NCI-H1417 treated with DMSO at 0.1 percent for 48 hours (cell line): ENCODE measurements at places on chromosomes 16 and 17.

- DNase-seq, result no peak
Measured at GRCh38 chr17:17305281-17305801, 2.2 kb downstream of the NT5M start.

DNA sequence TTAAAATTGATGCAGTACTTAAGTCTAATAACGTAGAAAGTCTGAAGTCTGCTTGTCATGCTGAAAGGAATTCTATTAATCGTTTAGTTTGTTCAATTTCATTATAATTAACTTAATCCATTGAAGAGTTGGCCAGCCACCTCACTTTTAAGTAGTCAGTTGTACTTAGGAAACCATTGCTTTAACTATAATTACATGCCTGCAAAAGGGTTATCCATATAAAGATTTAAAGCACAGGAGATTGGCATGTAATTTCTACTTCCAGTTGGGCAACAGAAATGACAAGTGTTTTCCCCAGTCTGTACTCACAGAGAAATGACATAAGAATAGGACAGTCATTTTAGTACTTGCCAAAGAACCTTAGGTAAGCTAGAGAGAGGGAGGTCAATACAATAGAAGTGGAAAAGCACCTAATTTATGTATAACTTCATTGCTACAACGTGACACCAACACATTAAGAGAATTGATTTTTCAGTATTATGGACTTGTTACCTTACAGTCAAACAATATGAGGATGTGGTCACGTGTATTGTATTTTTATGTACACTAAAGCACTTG, 3.7 kb upstream of the USP32 start:
- DNase-seq, result no peak

- no peak for DNase-seq
Measured at GRCh38 chr16:82187829-82188228, 17.8 kb upstream of the MPHOSPH6 start.

DNA sequence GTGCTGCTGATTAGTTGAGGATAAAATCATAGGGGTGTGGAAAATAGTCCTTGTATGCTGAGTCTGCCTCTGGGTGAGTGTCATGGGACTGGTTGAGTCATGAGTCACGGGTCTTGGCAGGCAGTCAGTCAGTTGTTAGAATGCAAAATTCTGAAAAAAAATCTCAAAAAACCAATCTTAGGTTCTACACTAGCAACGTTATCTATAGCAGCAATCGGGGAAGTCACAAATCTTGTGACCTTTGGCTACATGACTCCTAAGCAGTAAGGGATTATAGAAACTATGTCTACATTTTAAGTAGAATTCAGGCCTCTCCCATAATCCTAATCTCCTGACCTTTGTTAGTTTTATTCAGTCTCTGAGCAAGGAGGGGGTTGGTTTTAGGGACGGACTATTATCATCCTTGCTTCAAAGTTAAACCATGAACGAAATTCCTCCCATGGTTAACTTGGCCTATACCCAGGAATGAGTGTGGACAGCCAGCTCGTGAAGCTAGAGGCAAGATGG, 18.0 kb upstream of the PMFBP1 start:
- DNase-seq, result no peak

DNA sequence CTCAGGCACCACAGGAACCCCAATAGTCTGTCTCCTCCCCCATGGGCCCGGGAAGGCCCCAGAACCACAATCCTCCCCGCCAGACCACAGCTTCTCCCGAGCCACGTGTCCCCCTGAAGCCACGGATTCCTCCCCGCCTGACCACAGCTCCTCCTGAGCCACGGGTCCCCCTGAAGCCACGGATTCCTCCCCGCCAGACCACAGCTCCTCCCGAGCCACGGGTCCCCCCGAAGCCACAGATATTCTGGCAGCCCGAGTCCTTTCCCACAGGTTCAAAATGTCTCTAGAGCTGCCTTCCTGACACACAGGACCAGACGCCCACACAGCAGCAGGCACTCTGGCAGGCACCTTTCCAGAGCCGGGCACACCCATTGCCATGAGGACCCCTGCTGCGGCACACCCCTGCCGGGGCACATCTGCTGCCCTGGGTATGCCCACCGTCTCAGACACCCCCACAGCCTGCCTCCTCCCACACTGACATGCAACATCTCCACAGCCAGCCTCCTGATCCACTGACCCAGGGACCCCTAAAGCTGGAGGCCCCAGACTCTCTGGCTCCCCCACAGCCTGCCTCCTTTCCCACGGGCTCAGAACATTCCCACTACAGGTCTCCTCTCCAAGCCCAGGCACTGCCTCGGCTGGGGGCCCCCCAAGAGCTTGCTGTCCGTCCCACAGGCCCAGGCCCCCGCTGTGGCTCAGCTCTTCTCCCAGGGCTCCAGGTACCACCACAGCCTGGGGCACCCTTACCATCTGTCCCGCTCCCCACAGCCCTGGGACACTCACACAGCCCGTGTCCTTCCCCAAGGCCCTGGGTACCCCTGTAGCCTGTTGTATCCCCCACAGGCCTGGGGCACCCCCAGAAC, 2.2 kb downstream of the KIAA0753 start:
- no peak for DNase-seq

DNA sequence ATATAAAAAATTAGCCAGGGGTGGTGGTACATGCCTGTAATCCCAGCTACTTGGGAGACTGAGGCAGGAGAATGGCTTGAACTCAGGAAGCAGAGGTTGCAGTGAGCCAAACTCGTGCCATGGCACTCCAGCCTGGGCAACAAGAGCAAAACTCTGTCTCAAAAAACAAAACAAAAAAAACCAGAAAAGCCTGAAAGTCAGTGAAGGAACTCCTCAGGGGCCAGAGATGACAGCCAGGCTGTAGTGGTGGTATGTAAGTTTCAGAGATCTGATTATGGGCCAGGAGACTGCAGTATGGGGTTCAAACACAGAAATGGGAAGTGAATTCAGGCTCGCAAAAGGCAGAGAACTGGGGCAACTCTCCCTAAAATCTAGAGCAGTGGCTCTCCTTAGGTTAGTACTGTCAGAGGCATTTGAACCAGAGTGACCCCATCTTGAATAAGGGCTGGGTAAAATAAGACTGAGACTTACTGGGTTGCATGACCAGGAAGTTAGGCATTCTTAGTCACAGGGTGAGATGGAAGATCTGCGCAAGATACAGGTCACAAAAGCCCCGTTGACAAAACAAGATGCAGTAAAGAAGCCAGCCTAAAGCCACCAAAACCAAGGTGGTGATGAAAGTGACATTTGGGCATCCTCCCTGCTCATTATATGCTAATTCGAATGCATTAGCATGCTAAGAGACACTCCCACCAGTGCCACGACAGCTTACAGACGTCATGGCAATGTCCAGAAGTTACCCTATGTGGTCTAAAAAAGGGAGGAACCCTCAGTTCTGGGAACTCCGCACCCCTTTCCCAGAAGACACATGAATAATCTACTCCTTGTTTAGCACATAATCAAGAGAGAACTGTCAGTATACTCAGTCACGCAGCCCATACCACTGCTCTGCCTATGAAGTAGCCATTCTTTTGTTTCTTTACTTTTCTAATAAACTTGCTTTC, 120.2 kb upstream of the XYLT1 start:
- no peak for DNase-seq

DNA sequence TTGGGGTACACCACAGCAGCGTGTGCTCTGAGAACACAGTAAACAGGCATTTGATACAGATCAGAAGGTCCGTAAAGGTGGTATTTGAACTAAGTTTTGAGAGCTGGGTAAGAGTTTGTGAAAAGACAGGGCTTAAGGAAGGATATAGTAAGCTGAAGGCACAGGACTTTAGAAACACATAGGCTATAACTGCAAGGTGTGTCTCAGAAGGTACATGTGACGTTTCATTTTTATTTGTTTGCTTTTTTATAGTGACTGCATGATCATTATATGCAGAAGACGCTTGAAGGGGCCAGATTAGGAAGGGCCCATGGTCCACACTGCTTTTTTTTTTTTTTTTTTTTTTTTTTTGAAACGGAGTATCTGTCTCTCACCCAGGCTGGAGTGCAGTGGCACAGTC, 644.6 kb downstream of the WWOX start:
- DNase-seq, result no peak

DNA sequence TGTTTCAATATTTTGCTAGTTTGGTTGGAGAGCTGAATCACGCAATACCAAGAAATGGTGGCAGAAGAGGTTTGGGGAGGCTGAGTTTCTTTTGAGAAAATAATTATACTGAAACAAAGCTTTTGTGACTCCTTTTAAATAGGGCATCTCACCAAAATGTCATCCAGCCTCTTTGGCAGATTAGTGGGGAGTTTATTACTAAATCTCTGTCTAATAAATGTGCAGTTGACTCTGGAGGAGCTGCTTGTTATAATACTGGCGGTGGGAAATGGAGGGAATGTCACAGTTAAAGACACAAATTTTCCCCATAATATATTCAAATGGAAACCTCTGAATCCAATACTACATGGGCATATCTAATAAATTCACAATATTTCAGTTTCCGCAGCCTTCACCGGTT, 44.7 kb downstream of the SNX11 start:
- no peak for DNase-seq

DNA sequence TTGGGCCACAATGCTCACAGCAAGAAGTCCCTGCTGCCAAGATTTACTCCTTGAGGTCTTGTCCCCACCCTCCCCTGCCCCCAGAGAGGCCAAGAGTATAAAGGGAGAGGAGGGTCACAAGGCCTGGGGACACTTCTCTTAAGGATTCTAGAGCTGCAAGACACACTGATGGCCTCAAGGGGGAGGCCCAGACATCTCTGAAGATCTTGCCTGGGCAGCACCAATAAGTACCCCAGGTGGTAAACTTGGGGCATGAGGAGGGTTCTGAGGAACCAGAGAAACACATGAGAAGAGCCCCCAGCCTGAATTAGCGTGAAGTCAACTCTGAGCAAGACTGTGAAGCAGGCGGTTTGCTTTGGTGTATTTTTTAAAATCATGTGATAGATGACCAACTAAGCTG, 26.8 kb upstream of the MTMR4 start:
- no peak for DNase-seq

DNA sequence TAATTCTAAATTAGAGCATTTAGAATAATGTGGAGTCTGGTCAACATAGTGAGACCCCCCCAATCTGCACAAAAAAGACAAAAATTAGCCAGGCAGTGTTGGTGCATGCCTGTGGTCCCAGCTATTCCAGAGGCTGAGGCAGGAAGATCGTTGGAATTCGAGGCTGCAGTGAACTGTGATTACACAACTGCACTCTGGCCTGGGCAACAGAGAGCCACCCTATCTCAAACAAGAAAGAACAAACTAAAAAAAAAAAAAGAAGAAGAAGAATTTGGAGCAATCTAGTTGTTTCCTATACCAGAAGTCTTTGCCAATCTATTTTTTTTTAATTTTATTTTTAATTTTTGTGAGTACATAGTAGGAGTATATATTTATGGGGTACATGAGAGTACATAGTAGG, 6.0 kb downstream of the CETP start:
- DNase-seq, result no peak

- no peak for DNase-seq
Measured at GRCh38 chr16:30887927-30888326, 6.0 kb downstream of the BCL7C start.

- no peak for DNase-seq
Measured at GRCh38 chr16:89090669-89091426, 2.8 kb upstream of the ACSF3 start.

DNA sequence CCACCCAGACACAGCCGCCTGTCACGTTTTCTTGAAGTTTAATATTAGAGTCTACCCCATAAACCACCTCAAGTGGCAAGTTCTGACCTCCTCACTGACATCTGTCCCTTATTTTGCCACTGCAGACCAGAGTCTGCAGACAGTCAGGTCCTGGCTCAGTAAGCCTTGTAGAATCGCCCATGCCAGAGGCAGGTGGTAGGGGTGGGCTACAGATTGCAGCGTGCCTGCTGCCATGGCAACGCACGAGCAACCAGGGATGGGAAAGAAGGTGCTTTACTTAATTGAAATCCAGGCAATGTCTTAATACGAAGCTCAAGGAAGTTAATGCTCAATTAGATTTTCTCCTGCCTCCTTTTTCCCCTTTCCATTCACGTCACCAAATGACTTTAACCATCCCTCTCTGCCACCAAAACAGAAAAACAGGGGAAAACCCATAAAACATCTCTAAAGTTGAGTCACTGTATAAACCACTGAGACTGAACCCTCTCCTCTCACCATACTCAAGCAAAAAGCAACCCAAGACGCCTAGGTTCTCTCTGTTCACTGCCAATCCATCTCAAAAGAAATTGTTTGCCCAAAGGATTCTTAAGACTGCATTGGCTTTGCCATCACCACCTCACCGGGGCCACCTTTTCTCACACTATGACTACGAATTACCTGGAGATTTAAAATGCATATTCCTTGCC, 228.8 kb downstream of the SLC39A11 start:
- DNase-seq, result no peak

- DNase-seq, result no peak
Measured at GRCh38 chr16:63613701-63614100, 1508.2 kb downstream of the CDH11 start.

- no peak for DNase-seq
Measured at GRCh38 chr17:11144358-11145233, 96.4 kb upstream of the SHISA6 start.

DNA sequence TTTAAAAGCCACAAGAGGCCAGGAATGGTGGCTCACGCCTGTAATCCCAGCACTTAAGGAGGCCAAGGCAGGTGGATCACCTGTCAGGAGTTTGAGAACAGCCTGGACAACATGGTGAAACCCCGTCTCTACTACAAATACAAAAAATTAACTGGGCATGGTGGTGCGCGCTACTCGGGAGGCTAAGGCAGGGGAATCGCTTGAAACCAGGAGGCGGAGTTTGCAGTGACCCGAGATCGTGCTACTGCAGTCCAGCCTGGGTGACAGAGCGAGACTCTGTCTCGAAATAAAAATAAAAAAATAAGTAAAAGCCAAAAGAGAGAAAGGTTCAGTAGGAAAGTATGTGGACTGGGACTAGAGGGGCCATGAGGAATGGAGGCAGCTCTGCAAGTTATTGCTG, 13.1 kb upstream of the ITGAL start:
- DNase-seq, result no peak

- no peak for DNase-seq
Measured at GRCh38 chr16:55500530-55501011, 8.3 kb upstream of the LPCAT2 start.

DNA sequence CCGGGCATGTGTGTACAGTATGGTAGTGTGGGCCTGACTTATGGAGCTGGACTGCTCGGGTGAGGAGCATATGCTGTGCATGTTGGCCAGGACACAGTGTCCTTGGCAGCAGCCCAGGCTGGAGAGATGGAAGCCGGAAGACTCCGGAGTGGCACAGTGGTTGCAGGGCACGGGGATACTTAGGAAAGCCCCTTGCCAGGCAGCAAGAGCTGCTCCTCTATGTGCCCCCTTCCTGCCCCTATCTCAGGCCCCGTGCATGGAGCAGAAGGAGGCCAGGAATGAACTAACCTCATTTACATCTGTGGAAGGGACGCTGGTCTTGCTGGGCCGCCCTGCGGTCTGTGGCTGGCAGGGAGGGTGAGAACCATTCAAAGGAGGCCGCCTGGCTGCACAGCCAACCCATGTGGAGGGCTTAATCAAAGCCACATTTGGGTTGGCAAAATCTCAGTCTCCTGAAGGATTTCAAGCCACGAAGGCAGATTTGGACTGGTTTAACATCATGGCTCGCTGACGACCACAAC, 32.2 kb upstream of the RCVRN start:
- DNase-seq, result no peak

- DNase-seq, result no peak
Measured at GRCh38 chr16:86887416-86887815, 309.1 kb downstream of the FOXL1 start.

GRCh38 chr17:67518876-67519275, 141.8 kb downstream of the PITPNC1 start:
- no peak for DNase-seq
